ENCODE measurements at places on chromosomes 13 and 19.

- DNase-seq, result no peak
Measured at GRCh38 chr19:30718014-30718413, 345.8 kb downstream of the ZNF536 start.

DNA sequence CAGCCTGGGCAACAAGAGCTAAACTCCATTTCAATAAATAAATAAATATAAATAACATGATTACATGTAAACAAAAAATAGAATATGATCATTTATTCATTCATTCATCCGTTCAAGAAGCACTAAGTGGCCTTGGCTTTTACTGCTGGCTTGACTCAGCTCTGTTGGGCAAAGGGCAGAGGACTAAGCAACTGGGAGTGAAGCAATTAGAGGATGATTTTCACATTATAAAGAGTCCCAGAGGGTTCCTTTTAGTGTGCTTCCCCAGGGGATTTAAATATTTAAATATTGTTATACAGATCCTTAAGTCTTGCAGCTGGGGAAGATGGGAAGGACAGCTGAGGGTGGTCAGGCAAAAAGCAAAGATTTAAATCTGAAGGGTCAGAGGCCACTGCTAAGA lies 34.9 kb upstream of the FLT1 start:
- DNase-seq, result no peak

DNA sequence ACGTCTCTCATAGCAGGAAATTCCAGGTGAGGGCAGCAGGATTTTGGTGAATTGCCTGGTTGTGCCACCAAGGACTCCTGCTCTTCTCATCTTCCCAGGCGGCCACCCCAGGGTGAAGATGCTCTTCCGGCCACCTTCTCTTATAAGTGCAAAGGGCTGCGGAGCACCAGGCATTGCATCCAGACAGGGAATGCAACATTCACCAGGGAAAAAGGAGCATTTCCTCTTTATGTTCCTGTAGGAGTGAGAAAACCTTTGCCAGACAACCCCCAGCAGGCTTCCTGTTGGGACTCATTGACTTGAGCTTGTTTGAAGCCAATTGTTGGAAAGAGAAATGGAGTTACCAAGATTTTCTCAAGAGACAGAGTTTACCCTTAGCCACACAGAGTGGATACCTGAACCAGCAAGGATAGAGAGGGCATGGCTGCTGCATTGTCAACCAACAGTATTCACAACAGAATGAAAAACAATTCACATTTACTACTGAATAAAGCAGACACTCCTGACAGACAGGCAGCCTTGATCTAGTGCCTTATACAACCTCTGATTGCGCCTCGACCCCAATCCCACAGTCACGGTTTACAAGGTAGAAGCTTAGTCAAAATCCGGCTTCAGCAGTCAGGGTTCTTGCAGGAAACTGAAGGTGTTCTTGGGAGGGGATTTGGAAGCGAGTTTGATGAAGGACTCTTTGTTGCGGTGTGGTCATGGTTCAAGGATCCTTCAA lies 1.8 kb upstream of the ATP11A start:
- DNase-seq, result no peak

DNA sequence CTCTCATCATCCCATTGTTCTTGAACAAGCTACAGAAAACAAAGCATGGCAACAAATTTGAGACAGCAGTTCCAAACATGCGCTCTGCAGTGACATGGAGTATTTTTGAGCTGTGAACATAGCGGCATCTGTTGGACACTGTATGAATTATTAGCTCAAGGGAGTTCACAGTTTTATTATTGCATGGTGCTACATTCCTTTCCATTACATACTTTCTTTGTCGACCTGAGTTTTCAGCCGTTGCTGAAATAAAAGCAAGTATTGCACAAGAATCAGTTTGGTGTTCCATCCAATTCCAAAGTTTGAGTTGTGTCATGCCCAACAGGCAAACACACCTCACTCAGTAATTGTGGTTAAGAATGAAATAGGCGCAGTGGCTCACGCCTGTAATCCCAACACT lies 30.1 kb upstream of the METTL21C start:
- DNase-seq, result no peak

GRCh38 chr19:35157431-35157830 lies 2.9 kb downstream of the FXYD5 start:
- no peak for DNase-seq

DNA sequence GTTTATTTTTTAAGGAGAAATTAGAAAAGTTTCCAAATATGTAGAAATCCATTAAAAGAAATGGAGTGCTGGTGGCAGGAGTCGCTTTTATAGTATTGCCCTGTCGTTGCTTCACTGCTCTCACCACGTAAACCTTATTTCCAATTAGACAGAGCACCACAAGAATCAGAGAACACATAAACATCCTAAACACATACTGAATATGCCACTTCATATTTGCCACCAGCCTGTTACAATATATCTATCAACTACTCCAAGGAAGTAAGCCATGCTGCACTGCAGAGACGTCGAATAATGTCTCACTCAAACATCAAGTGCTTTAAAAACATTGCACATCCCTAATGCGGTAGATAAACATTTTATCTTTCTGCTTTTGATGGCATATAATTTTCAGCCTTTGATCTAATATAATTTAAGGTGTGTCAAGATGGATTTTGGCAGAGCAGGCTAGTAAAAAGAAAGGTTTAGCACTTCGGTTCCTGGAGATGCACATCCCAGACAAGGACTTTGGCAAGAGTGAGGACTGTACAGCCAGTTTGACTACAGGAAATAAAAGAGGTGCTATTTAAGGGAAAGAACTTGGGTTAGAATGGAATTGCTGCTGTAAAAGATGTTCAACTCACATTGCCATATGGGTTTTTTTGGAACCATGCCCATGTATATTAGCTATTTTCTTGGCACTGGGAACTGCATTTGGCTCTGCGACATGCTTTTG lies 932.3 kb downstream of the EFNB2 start:
- no peak for DNase-seq

- no peak for DNase-seq
Measured at GRCh38 chr13:27026396-27026795, 145.2 kb downstream of the USP12 start.

DNA sequence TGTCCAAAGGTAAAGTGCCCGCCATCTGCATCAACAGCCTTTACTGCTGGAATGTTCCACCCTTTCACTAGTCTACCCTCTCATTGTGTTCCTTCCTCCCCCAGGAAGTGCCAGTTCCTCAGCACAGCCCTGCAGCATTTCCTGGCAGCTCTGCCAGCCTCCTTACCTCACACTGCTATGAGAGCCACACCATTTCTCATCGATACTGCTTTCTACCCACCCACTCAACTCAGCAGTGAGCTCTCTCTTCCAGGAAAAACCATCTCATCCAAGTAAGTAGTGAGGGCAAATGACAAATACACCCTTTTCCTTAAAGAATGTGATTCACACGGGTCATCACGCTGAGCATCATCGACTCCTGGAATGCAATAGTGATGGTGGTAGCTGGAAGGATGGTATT lies 19.8 kb downstream of the UQCRFS1 start:
- DNase-seq, result no peak

DNA sequence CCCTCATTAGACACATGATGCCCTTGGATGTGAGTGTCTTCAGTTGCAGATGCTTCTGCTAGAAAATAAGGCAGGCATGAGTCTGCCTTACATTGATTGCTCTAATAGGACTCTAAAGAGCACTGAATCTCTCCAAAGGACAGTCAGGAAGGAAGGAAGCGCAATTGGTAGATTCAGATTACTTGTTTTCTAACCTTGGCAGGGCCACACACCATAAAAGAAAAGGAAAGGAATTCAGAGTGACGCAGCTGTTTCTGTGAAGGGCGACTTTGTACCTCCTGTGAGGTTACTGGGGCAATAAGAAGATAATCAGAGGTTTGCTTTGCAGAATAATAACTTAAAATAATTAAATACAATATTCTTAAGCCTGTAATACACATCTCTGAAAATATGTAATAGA lies 48.0 kb downstream of the FRY start:
- DNase-seq, result no peak

- no peak for DNase-seq
Measured at GRCh38 chr13:106302843-106303242, 232.6 kb downstream of the EFNB2 start.

DNA sequence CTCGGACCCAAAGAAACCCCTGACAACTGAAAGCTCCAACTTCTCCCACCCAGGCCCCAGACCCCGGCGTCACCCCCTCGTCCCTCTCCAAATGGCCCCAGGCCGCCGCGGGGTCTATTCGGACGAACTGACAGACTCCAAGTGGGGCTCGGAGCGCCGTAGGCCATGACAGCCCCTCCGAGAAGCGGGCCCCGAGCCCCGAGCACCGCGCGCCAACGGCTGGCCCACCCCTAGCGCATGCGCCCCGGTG lies 360 bp downstream of the DDX39A start:
- DNase-seq, result no peak

- DNase-seq, result no peak
Measured at GRCh38 chr13:45781553-45782326, 69.8 kb downstream of the SIAH3 start.

DNA sequence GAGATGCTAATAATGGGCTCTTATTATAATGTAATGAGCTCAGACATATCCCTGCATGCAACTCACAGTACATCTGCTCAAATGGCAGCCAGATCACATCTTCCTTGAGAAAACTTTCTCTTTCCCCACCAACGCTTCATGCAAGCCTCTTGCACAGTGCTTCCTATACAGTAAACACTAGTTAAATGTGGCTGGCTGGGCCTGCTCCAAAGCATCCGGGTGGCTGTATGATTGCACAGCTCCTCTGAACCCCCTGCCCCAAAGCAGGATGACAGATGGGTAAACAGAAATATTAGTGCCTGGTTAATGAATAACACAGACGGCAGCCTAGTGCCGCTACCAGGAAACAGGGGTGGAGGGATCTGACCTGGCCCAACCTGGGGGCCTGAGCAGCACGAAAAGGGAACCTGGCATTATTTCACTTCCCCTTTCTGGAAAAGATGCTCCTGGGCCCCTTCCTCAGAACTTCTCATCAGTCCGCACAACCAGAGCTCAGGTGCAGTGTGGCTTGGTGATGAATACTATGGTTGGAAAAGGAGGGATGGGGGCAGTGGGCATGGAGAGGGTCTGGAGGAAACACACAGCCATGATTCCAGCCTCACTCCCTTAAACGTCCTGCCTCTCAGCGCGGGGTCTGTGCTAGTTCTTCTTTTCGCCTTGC lies 10.8 kb downstream of the FFAR2 start:
- no peak for DNase-seq

- DNase-seq, result no peak
Measured at GRCh38 chr13:75929076-75929475, 292.9 kb downstream of the LMO7 start.

DNA sequence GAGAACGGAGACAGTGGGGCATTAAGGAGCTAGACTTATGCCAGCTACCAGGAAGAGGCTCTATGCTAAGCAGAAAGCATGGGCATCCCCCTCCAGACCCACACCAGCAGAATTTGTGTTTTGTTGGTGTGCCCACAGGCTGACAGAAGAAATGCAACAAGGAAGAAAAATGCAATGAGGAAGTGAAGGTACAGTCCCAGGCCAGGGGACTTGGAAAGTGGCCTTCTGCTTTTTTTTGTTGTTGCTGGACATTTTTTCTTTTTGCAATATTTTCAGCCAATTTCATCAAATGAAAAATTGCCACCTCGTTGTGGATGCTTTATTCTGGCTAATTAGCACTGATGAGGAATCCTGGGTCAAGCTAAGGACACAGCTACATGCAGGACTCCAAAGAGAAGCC lies 167.7 kb downstream of the TSHZ3 start:
- DNase-seq, result no peak

DNA sequence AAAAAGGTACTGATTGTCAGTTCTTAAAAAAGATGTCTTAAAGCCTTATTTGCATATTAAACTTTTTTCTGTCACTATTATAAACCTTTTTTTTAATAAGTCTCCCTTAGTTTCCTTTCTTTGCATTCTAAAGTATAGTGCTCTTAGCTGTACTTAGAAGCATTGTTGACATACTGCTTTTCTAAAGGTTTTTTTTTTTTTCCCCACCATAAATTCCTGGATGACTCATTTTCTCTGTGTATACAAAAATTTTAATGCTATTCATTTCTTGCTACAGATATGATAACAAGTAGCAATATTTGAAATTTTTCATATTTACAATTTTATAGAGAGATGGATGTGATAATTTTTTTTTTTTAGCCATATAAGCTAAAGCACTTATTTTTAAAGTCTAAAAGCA lies 43.5 kb downstream of the METTL21C start:
- DNase-seq, result no peak

GRCh38 chr19:54573330-54573872 lies at the start of gene LILRA2:
LILRA2 (plus strand) TSS chr19:54573790; CDS start chr19:54573879, 89 bp downstream.
- no peak for DNase-seq

- DNase-seq, result no peak
Measured at GRCh38 chr19:13505761-13506470, 363 bp downstream of the CACNA1A start.

- DNase-seq, result no peak
Measured at GRCh38 chr13:28031220-28031895, 42.9 kb upstream of the URAD start.

DNA sequence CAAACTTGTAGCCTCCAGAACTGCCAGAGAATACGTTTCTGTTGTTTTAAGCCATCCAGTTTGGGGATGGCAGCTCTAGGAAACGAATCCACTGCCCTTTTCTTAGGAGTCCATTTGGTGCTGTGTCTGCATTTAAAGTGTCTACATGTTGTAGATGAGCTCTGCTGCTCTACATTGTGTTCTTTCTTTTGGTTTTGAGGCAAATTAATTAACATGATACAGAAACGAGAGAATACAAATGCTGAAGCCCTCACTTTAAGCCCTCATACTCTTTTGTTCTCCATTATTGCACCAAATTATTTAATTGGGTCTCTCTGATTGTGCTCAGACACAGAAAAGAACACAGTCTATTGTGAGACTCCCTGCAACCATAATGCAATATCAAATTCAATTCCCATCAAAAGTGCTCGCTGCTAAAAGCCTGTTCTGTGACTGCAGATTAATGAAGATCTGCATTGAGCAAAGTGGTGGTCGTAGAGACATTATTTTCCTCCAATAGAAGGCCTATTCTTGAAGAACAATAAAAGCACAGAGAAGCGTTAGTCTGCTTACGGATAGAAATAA lies 166.3 kb upstream of the SOX21 start:
- no peak for DNase-seq

- DNase-seq, result no peak
Measured at GRCh38 chr19:14147797-14148605, 11.6 kb upstream of the ASF1B start.

GRCh38 chr19:39986643-39987042 lies 10.2 kb upstream of the ZNF546 start:
- no peak for DNase-seq

GRCh38 chr13:51767100-51767499 lies 36.9 kb downstream of the DHRS12 start:
- DNase-seq, result no peak

GRCh38 chr13:91405240-91405639 lies 6.8 kb downstream of the GPC5 start:
- DNase-seq, result no peak

DNA sequence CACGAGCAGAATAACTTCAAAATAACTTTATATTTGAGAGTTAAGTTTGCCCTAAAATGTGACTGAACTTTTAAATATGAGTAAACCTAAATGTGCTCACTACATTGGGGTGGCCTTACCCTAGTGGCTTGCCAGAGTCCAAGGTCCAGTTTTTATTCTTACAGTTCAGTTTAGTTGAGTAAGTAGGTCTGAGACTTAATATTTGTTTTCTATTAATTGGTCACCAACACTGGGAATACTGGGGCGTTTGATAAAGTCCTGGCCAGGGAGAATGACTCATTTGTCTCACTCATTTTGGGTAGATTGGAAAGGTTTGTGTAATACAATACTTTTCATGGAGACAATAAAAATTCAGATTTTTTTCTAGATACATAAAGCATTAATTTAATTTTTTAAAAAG lies 127.8 kb upstream of the SPATA13 start:
- DNase-seq, result no peak

Data from NCI-H1048 (cell line).